ENCODE measurements at places on chromosomes 2 and 18.

DNA sequence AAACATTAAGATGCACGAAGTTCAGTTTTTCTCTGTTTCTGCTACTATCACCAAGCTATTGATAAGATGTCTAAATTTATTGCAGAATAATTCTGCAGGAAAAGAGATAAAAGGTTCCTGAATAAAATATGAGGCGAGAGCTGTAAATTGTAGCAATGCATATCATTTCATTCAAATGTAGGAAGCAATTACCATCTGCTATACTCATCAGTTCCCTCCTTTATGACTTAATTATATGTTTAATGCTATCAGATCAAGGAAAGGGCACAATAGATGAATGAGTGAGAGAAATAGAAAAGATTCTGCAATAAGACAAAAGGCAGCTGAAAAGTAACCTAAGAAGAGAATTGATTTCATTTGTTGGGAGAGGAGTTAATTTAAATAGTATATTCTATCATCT lies 108.2 kb upstream of the GALNT5 start:
- DNase-seq, result no peak

DNA sequence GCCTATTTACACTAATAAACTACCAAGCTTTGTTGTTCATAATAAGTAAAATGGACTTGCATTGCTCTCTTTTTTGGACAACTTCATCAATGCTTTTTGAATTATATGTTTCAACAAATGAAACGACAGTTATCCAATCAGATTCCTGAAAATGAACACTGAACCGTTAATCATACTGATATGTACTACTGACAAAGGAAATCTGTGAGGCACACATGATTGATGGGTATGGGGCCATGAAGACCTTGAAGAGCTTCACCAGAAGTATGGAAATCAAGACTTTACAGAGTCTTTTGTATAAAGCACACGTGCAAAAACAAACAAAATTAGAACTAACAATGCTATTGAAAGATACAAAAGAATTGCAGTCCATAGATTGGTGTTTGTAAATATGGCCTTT lies 51.2 kb downstream of the HNMT start:
- DNase-seq, result no peak

- DNase-seq, result no peak
Measured at GRCh38 chr2:1224901-1225300, 188.4 kb upstream of the TPO start.

DNA sequence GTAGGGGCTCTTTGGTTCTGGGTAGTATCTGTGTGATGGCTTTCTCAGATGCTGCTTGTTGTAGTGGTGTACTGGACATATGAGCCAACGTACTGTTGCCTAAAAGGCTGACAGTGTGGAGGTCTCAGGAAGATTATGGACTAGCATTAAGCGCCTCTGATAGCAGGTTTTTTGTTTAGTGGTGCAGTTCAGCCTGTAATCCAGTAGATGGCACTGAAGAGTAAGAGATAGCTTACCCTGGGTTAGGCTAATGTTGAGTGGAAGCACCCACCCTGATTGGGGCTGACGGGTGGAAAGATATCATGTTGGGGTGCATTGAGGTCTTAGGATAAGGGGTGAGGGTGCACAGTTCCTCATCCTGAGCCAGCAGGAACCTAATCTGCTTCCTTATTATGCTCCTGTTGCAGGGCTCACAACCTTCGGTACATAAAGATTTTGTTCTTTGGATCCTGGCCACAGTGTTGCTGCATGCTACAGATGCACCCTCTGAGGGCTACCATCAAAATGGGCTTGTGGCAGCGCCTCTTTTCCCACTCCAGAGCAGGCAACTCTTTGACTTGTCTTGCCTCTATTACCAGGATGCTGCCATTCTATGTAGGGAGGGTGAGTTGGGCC lies 79.6 kb downstream of the MSTN start:
- no peak for DNase-seq

GRCh38 chr2:46510598-46511177 lies 31.3 kb downstream of the TMEM247 start:
- no peak for DNase-seq

- DNase-seq, result no peak
Measured at GRCh38 chr18:22055466-22056238, 113.7 kb upstream of the GATA6 start.

GRCh38 chr2:68819556-68819955 lies 51.6 kb downstream of the BMP10 start:
- no peak for DNase-seq

DNA sequence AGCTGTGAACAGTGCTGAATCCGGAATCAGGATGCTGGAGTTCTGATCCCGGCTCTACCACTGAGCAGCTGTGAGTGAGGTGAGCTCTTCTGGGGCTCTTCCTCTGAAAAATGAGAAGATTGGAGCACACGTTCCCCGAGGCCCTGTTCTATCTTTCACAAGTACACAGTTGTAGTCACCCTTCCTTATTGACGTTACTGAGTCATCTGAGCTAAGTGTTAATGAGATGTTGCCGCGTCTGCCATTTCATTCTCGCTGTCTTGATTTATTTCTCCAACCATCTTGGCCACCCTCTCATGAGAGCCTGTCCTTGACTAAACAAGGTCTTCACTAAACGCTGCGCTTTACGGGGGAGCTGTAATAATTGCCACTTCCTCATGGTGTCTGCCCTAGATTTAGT lies 31.9 kb upstream of the EFR3B start:
- DNase-seq, result no peak

- no peak for DNase-seq
Measured at GRCh38 chr2:239292959-239293774, 107.7 kb downstream of the HDAC4 start.

DNA sequence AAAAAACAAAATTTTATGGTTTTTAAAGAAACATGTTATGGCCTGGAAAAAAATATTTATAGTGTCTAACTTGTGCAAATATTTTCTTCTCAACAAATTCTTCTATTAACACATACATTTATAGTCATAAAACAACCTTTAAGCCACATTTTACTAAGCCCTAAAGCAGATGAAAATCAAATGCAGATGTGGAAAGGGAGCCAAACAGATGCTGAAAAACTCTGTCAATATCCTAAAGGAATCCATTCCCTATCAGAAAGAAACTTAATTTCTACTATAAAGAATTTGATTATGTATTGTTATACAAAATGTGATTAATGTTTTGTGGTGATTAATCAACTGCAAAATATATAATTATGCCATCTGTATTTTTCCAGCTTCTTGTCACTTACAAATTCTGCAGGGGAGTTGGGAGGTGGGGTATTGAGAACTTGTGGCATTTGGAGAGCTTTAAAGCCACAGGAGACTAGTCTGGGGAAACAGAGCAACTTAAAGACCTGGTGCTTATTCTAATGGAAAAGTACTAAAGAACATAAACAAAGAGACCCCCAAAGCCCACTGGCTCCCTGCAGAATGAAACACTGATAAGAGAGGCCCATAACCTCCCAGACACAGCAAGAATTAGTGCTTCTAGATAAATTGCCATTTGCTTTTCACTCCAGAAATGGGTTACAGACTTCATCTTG lies 1721.0 kb upstream of the PIK3C3 start:
- DNase-seq, result no peak

GRCh38 chr2:102050854-102051391 lies 59.2 kb downstream of the IL1R2 start:
- no peak for DNase-seq

Data from AG09319 (cell line).